ENCODE measurements at places on chromosomes 5 and 9.

DNA sequence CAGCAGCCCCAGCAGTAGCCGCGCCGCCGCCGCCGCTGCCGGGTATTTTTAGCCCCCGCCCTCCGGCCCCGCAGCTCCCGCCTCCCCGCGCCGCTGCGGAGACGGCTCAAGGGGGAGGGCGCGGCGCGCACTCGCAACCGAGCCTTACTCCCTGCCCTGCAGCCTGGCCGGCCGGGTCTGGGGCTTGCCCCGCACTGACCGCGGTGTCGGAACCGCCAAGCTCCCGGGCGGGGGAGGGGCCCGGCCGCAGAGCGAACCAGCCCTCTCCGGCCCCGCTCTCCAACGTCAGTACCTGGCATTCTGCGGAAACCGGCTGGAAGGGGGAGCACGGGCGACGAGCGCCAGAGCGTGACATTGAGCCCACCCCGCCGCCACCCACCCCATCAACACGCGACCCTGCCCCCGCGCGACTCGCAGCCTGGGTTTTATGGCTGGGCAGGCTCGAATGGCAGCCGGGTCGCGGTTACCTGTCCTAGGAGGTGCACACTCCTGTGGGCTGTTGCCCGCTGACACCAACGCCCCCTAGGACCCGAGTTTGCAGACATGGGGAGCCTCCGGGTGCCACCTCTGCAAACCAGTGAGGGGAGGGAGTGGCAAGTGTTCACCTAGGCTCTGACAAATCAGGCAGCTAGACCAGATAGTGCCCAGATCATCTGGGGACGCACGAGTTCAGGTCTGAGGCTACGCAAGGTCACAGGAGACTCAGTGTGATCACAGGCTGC, at the start of gene ACSL6:
Gene ACSL6 (minus strand): TSS at position 37 of the 722 bp plus-strand sequence. CDS start 105 bp downstream, outside the sequence.
- peak; percentile 19 for DNase-seq

DNA sequence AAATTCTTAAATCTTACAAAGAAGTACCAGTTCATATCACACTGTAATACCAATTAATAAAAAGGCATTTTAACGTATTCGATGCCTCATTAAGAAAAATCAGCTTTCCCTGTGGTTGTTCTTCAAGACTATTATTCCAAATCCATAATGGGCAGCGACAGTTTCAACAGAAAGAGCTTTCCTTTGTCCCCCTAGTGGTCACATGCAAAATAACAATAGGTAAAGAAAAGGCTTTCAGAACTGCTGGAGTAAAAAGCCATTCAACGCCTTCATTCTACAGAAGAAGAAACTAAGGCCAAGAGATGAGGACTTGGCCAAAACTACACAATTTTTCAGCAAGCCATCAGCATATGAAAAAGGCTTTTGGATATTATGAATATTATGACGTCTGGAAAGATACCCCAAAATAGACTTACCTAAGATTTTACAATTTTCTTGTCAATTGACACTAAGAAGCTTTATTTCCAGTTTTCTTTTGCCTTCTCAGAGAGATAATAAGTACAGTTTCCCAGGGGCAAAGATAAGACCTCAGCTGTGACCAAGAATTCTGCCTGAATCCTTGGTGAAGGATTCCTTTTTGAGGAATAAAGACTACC, 6.7 kb upstream of the CDH6 start:
- no peak for DNase-seq

GRCh38 chr5:16926417-16926816, 9.7 kb downstream of the MYO10 start:
- DNase-seq = no peak

GRCh38 chr9:16750553-16750952, 119.9 kb downstream of the BNC2 start:
- DNase-seq = no peak

- no peak for DNase-seq
These were observed 74.4 kb upstream of the EQTN start for GRCh38 chr9:27371382-27371781.

- DNase-seq = no peak
These were observed 118.7 kb downstream of the LPAR1 start for GRCh38 chr9:110919609-110920008.

GRCh38 chr5:90022711-90023053, 386.9 kb downstream of the CETN3 start:
- no peak for DNase-seq

DNA sequence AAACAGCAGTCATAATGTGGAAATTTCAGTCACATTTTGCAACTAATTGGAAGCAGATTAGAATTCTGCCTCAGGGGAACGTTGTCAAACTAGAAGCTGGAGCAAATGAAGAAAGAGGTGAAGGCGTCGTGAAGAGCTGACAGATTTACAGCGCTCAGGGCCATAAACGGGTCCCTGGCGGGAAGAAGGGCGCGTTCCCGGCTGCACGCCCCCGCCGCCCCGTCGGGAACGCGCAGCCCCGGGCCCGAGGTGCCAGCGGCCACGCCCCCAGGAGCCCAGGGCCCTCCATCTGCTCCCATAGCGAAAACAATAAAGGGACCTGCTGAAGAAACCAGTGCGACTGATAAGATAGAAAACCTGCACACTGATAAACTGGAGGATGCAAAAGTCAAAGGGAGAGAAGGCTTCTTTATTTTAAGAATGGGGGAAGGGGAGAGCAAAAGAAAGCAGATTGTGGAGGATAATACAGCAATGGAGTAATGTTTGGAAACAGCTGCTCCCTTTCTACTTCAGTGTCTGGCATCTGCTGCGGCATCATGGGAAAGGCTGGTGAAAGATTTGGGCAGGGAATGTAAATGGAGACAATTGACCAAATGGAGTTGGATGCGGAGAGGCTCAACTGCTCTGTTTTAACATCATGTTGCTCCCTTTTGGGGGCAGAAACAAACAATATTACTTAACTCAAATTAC, 11.1 kb downstream of the ZNF608 start:
- no peak for DNase-seq

GRCh38 chr9:124771867-124772679, 962 bp upstream of the NR6A1 start:
- no peak for DNase-seq

GRCh38 chr9:38363589-38363925, 28.9 kb upstream of the ALDH1B1 start:
- DNase-seq = no peak

Data from CD4-positive, alpha-beta T cell treated with Interleukin-15 for 1 hour (primary cell).